ENCODE measurements at places on chromosomes 6 and 20.

DNA sequence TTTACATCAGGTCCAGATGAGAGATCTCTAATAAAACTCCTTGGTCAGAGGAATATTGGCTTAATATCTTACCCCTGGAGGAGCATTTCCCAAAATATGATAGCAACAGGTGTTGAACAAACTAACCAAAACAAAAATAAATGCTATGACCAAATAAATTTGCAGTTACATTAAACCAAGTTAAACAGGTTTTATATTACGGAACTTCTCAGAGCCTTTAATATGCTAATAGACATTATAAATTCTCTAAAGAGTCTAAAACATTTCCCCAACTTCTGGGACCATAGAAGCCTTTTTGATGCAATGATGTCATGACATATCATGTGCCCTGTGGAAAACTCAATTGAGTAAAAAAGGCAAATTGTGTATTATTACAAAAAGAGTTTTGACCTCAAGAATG, 90.9 kb upstream of the ARMC2 start:
- DNase-seq, result no peak

- no peak for DNase-seq
Measured at GRCh38 chr6:151690768-151691562, 116.5 kb upstream of the ESR1 start.

DNA sequence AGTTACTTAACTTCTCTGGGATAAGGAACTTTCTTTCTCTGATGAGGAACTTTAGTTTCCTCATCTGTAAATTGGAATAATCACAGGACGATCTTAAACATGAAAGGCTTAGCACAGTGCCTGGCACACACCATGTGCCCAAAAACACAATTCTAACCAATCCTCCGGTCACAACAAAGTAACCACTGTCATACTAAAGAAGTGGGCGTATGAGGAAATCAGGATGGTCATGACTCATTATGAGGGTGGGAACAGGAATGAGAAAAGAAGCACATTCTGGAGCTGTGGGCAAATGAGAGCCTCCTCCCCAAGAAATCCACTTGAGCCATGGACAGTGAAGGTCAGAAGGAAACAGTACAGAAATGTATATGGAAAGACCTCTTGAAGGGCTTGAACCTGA, 82.9 kb downstream of the LRFN2 start:
- DNase-seq, result no peak

DNA sequence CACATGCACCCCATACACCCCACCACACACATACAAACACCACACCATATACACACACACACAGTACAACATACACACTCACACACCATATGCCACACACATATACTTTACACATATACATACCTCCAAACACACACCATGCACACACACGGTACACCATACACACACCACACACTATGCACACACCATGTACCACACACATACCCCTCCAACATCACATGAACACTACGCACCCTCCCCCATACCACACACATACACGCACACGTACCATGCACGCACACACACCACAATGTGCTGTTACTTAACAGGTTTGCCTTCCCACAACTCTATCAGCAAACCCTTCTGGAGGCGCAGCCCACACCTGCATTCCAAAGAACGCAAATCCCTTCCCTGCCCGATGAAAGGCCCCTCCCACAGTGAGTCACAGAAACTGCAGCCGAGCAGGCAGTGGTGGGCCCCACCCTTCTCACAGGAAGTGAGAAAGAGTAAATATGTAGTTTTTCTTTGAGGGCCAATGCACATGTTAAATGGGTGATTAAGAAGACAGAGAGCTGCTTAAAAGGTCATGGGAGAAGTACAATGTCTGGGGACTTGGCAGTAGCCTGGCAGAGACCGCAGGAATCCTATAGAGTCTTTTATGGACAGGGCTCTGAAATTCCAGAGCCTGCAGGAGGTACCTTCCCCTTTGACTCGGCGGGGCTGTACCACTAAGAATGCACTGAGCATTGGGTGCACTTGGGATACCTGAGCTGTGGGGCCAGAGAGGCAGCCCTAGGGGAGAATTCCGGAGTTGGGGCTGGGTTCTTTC, 34.1 kb upstream of the EZR start:
- DNase-seq, result peak; percentile 91

DNA sequence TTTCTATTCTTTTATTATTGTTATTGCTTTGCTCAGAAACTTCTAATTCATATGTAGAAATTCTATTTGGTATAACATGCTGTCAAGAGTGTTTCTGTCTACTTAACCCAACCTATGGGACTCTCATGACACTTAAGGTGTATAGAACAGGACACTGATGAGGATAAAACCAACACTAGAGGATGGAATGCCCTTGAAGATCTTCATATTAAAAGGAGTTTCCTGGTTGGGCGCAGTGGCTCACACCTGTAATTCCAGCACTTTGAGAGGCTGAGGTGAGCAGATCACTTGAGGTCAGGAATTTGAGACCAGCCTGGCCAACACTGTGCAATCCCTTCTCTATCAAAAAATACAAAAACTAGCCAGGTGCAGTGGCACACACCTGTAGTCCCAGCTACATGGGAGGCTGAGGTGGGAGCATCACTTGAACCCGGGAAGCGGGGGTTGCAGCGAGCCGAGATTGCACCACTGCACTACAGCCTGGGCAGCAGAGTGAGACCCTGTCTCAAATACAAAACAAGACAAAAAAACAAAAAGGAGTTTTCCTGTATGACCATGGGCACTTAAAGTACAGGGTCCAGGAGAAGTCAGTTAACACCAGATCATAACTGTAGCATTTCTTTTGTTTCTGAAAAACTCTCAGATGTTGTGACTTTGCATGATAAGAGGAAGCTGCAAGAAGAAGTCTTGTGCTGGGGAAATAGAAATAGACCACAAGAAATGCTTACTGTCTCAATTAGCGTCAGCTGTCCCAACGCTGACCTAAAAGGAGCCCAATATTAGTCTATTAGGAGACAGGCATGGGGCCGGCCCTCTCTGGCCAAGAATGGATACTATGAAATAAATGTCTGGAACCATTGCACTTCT, 38.9 kb upstream of the CD2AP start:
- DNase-seq, result no peak

DNA sequence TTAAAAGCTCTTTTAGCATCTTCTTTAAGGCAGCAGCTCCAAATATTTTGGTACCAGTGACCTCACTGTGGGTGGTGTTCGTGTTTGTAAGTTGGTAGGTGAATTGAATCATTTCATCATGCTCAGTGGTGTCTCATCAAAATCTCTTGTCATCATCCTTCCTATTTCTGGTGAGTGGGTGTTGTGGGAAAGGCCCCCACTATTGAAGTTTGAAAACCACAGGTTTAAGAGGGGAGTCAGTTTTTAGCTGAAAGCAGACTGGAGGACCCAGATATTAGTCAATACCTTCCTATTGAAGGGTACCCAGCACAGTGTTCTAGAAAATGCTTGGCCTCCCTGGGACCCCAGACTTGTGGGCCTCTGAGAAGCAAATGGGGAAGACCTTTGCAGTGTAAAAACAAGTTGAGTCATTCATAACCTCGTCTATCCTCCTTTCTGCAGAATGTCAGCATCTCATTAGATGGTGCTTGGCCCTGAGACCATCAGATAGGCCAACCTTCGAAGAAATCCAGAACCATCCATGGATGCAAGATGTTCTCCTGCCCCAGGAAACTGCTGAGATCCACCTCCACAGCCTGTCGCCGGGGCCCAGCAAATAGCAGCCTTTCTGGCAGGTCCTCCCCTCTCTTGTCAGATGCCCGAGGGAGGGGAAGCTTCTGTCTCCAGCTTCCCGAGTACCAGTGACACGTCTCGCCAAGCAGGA, 3.7 kb downstream of the PIM1 start:
- DNase-seq, result peak; percentile 78

- DNase-seq, result no peak
Measured at GRCh38 chr6:23620911-23621401, 505.1 kb upstream of the NRSN1 start.

DNA sequence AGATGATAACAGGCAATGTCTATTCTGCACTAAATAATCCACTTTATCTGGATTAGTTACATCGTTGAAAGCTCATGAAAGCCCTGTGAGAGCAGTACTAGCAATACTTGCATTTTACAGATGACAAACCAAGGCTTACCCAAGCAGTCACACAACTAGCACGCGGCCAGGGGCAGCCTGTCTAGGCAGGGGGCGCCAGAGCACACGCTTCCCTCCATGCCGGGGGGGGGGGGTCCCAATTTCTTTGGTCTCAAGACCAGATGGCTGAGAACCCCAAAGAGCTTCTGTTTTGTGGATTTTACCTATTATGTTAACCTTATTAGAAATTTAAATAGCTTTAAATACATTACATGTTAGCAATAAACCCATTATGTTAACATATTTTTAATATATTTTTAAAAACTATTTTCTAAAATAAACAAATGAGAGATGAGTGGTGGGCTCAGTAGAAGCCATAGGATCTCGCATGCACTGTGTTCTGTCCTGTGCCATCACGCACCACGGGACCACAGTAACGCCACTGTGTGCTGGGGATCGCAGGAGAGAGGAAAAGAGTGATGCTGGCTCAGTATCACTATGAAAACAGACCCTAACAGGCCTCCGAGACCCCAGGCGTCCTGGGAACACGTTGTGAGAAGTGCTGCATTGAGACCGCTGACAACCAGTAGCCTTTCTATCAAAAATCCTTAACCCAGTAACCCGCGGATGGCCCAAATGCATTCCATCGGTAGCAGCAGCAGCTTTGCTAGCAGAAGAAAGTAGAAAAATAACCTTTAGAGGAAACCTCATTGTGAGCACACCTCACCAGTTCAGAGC, 5.3 kb upstream of the PRR18 start:
- peak; percentile 23 for DNase-seq

Measured in hematopoietic multipotent progenitor cell treated with erythropoietin and hydrocortisone succinate and interleukin-3 and kit ligand, for 15 days (in vitro differentiated cells).